ELR (cell line): ENCODE measurements at places on chromosomes 1 and 21.

DNA sequence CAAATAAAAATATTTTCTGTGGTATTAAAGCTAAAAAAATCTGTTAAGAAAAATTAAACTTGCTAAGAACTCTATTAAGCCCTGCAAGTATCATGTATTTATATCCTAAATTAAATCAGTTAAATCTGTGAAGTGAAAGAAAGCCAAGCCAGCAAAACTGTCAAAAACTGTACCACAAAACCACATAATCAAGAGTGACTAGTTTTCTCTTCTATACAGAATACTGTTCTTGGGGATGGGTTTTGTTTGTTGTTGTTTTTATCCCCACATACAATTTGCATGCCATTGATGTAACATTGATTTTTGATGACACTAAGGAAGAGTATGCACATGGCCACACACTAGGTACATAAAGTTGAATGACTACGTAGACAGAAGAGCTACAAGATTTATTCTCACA is 20.4 kb downstream of the DPH5 start:
- no peak for DNase-seq

DNA sequence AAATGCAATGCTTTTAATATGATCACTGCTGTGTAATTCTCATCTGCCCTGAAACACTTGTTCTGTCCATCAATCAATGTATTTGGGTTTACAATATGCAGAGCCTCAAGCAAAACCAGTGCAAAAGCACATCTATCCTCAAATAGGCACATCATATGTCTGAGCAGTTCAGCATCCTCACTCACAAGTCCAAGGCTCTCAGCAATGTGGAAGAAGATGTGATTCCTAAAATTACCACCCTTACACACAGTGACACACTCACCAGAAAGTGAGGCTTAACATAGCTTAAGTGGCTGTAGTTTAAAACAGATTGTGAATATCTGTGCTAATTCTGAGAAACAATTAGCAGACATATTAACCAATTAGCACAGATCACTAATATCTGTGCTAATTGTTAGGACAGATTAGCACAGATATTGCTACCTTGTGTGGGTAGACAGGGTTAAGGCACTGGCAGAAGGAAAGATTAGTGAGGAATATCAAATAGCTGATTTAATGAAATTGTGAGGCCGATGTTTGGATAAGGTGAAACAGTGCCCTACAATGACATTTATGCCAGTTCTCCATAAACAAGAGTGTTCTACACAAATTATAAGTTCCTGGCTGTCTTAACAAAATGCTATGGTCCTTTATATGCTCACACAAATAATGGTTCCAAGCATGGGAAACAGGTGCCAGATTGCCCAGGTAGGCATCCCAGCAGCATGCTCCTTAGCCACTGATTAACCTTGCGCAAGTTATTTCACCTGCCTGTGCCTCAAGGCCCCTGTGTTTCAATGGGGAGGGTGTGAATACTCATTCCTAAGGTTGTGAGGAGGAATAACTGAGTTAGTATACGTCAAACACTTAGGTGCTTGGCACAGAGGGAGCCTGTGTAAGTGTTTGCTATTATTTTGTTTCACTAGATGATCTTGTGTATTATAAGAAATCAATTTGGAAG is 41.7 kb downstream of the MRPL39 start:
- no peak for DNase-seq

DNA sequence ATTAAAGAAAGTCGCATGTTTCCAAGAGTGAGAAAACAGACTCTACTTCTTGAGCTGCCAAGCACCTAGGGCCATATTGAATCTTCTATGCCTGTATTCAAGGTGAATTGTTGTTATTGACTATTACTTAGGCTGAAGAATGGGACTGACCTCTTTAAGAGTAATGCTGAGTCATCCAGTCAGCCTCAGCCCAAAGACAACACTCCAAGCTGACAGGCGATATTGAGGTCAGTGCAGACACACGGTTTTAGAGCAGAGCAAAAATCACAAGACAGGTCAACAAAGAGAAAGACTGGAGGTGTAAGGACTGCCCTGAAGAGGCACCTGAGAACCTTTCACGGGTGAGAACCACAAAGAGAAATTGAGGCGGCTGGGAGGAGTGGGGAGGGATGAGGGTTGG is 146.9 kb downstream of the MIS18A start:
- DNase-seq: peak; percentile 34

DNA sequence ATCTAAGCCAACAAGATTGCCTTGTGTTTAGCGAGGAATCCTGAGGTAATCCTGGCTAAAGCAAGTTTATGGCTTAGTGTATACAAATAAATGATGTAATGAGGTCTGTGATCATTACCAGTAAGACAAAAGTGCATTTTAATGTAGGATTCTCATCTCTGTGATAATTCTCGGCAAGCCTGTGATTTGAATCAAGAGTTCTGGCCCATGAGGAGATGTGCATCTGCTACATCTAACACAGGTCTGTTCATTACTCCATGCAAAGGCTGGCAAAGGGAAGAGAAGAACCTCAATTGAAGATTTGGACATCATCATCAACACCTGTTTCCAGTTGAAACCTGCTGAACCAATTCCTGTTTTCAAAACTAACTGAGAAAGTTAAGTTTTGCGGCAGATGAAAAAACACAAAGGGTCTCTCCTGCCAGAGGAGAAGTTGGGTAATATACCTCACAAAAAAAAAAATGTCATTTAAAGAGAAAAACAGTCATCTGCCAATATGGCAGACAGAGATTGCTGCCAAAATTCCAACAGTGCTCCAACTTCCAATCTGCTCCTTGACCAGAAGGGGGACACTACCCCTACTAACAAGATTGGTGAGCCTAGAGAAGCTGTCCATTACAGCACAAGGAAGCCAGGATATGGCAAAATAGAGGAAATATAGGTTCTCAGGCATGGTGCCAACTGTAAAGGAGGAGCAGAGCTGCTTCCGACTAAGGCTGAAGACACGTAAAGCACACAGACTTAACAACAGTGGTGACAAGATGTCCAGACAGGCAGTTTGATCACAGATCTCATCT is 453.7 kb downstream of the TTLL7 start:
- no peak for DNase-seq

DNA sequence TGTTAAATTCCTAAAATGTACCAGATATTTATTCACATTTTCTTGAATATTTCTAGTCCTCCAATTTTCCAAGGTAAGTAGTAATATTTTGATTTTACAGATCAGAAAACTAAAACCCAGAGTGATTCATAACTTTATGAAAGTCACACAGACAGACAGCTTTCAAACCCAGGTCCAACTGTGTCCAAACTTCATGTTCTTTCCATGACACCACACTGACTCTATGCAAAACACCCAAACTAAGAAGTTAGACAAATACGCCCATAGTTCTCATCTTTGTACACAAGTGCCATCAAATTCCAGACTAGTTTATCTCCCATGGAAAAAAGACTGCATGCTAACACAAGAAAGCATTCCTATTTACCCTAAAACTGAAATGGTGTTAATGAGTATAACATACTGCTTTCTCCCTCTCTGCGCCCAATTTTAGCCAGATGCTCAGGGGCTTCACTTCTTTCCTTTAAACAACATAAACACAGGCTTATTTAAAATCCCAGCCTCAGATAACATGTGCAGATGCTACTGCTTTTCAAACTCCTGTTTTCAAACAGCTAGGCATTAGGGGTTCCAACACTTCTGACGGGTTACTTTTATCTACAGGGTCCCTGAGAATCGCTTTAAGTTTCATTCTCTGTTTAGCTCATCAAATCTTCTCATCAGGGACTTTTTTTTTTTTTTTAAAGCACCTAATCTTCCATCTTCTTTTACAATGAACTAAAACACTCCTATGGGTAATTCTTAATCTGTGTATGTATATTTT is 44.6 kb downstream of the WASF2 start:
- no peak for DNase-seq

GRCh38 chr1:30712583-30712982 is 10.8 kb downstream of the MATN1 start:
- no peak for DNase-seq

GRCh38 chr1:155474146-155474545 is 88.5 kb downstream of the ASH1L start:
- DNase-seq: no peak

GRCh38 chr1:235017719-235018118 is 110.9 kb downstream of the TOMM20 start:
- DNase-seq: peak; percentile 45

DNA sequence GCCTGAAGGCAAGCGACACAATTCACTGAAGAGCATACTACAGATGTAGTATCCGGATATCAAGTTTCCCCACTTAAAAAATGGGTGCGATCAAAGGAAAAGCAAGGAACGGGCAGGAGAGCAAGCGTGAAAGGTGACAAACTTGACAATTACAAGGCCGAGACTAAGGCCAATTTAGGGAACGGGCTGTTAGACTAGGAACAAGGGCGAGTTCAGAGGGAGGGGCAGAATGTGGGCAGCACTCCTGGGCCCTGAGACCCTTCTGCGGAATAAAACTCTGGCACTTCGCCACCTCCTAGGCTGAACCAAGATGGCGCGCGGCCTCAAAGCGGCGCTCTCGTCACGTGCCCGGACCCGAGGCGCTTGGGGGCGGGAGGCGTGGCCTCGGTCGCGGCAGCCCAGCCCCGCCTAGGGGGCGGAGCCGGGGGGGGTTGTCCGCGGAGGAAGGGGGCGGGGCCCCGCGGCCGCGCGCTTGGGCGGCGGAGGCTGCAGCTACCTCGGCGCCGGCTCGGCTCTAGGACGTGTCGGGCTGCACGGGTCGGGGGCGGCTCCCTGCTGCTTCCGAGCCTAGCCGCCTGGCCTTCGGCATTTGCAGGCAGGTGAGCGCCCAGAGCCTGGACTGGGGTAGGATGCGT is at the start of gene PPFIA4:
PPFIA4 (plus strand) TSS at position 461 of the 635 bp plus-strand sequence. CDS start 12,518 bp downstream, outside the sequence.
- DNase-seq: peak; percentile 74

- no peak for DNase-seq
These were observed 107.7 kb downstream of the AJAP1 start for GRCh38 chr1:4762146-4762545.

DNA sequence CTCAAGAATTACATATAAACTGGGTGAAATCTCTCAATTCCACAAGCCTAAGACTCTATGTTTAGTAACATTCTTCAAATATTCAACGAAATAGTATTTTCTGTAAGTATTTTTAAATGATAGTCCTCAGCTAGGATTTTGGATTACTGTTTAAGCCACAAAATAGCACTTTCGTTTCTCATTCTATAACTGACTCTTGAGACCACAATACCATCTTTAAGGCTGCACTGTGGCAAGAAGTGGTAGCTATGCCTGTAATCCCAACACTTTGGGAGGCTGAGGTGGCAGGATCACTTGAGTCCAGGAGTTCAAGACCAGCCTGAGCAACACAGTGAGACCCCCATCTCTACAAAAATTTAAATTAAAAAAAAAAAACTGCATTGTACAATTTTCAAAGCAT is 126.7 kb downstream of the CDC42BPA start:
- no peak for DNase-seq
